ENCODE measurements at places on chromosomes 3 and 15.

DNA sequence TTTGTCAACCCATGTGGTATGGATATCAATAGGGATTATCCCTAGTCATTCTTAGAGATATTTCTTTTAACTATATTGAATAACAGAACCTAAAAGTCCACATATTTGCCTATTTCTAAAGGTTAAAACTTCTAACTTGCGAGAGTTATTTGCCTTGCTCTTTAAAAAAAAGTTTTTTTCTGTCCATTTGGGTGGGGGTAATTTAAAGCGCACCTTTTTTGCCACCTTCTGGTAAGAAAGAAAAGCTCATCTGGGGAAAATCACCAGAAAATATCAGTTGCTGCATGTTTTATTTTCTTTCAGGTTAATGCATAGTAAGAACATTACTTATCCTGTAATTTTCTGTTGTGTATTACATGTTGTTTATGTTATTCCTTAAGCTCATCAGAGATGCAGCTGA is 242.0 kb upstream of the GOLGA6L4 start:
- DNase-seq, result no peak

DNA sequence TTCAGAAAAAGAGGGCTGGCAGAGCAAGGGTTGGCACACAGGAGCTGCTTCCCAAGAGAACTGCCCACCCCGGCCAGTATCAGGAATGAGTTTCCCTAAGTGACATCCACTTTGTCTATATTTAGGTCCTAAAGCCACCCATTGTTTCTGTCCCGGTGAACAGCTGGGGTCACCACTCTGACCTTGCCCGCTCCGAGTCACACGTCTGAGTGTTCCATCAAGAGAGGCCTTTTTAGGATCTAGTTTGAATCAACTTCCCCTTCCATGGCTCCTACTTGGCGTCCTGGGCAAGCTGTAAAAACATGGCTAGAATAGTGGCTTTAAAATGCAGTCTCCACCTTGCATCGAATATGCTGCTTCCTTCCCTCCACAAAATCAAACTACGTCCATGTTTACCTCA is 109.6 kb upstream of the ARHGEF3 start:
- no peak for DNase-seq

GRCh38 chr3:101884776-101885175 is 35.5 kb downstream of the NFKBIZ start:
- DNase-seq, result no peak

- DNase-seq, result no peak
These were observed 311.6 kb downstream of the CNTN6 start for GRCh38 chr3:1404270-1404962.

- DNase-seq, result peak; percentile 18
These were observed 11.3 kb upstream of the IQGAP1 start for GRCh38 chr15:90376789-90377188.

DNA sequence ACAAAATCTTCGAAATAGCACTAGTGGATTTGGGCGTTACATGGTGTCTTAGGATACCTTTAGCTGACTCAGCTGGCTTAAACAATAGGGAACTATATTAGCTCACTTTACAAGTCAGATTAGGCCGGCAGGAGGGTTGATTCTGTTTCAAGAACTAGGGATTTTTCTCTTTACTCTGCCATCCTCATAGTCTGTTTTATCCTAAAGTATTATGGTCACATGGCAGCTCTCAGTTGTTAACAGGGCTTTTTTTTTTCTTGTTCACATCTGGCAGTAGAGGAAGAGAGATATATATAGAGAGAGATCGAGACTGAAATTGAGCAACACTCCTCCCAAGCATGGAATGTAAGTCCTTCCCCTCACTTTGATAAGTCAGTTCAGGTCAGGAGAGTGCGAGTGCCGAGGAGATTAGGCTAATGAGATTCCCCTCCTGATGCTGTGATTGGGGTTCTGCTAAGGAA is 32.9 kb downstream of the CHP1 start:
- no peak for DNase-seq

GRCh38 chr3:14764331-14765059 is 54.3 kb upstream of the FGD5 start:
- DNase-seq, result no peak

DNA sequence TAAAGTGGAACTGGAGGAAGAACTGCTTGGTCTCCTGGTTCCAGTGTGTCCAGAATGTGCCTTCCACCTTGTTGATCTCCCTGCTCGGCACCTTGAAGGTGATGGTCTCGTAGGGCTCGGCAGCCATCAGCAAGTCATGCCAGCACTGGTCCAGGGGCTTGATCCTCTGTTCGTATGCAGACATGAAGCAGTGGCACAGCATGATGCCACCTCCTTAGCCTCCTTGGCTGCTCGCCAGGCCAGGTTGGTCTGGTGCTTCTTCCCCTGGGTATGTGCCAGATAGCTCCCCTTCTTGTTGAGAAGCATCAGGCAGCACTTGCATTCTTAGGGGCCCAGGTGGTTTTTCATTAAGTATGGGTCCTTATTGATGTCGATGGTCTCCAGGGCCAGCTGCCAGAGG is 17.8 kb upstream of the TXNRD3 start:
- DNase-seq, result no peak
